GM18507 (cell line): ENCODE measurements at places on chromosomes 1 and 21.
A peak's percentile ranks its signal among the peaks of the same experiment; 100 is the strongest.

DNA sequence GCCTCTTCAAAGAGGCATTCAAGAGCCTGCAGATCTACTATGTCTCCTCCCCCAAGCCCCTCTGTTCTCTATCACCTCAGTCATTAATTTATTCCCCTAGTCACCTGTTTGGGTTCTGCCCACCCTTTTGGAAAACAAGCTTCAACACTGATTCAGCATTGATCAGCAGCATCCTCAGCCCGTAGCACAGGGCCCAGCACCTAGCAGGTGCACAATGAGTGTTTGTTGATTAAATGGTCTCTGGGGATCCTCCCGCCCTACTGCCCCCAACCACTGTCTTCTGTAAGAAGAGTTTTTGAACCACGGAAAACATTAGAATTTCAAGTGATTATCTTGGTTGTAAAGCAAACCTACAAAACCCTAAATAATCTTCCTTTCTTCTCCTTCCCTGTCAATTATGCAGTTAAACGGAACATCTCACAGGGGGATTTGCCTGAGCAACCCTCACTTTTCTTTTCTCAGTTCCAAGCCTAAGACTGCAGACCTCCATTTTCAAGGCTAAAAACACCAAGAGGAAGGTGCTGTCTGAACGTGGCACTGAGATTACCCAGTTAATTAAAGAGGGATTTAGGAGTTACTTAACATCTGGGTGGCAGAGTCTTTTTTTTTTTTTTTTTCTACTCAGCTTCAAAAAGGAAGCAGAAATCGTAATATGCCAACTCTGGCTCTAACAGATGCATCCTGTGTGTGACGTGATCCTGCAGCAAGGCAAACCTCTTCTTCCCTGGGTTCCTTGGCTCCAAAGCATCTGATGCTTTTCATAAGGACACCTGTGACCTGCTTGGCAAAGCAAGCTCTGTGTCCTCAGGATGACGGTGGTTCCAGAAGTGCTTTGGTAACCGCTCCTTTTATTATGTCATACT lies 163.0 kb downstream of the KAZN start:
- DNase-seq: no peak

GRCh38 chr1:44827197-44828002 lies 15.7 kb downstream of the PTCH2 start:
- no peak for DNase-seq

DNA sequence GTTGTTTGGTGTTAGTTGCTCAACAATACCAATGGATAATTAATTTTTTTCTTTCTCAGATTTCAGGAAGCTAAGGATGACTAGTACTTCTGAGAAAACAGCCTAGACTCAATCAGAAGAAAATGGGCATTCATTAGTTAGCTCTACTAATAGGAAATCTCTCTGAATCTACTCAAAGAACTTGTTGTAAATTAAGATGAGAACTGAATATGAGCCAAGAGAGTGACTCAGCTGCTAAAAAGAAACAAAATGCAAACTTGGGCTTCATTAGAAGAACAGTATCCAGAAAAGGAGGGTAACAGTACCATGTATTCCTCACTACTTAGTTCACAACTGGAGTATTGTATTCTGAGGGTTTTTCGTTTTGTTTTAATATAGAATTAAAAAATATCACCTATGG lies 12.5 kb downstream of the FOXJ3 start:
- no peak for DNase-seq

DNA sequence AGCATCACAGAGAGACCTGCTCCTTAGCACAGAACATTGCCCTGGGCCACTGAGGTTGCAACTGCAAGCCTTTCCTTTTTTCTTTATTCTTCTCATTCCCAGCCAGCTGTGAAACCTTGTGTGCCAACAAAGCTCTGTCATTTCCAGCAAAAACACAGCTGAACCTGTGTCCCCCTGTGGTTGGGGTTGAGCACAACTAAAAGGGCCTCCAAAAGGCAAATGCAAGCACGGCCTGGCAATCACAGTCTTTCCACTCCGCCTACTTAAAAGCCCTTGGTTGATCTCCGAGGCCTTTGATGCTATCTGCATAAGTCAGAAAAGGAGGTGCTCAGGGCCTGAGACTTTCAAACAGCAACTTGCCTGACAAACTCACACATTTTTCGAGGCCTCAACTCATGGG lies 32.7 kb downstream of the SUSD4 start:
- DNase-seq: no peak

- no peak for DNase-seq
Observed at GRCh38 chr21:35366394-35367080, 317.4 kb upstream of the RUNX1 start.

DNA sequence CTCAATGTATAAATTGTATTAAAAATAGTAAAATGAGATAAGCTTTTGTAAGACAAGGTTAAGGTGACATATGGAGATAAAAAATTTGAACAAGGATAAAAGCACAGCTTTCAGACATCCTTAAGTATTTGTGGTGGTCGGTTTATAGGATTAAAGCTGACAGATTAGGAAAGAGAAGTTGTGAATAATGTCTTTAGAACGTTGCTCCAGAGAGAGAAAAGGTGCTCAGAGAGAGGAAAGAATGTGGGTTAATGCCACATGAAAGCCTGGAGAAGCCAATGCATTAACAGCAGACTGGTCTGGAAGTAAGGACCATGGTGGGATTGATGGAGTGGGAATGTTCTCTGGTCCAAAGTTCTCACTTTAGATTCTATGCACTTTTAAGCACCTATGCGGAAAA lies 44.8 kb downstream of the ATP6V1G3 start:
- DNase-seq: no peak

DNA sequence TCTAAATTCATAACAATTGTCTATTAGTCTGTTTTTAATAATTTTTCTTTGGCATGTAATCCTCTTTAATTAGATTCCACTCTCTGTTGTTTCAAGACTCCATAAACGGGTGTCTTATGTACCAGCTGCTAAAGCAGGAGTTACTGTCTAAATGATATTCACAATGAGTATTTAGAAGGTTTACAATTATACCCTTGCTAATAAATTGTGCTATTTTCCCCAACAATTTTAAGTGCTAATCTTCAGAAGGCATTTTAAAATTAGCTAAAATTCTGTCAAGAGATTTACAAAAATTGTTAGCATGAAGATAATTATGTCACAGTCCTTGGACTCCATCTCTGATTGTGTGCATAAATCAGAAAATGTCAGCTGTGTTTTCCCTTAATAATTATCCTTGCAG lies 83.7 kb downstream of the DPYD start:
- DNase-seq: no peak

DNA sequence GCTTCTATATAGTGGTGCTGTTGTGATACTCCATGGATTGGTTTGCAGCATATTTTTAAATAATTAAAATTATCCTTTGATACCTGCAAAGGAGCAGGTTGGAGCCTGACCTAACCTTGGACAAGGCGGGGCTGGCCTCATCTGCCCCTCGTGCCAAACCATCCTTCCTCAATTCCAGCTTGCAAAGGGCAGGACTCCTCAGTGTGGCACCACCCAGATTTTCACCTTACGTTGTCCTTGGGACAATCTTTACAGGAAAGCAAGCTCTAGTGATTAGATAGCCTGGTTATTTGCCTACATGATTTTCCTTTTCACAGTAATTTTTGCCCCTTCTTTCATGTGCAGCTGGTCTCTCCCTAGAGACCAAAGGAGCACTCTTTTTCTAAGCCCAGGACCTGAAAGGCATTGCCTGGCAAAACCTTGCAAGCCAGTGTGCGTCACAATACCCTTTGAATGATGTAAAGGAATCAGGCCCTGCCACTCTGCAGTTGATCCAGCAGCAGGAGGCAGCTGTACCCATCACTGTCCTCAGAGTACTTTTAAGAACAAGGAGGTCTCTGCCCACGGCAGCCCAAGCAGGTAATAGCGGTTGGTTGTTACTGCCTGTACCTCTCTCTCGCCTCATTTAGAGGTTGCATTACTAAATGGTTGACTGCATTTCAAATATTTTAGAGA lies 99.4 kb downstream of the ADSS2 start:
- no peak for DNase-seq

DNA sequence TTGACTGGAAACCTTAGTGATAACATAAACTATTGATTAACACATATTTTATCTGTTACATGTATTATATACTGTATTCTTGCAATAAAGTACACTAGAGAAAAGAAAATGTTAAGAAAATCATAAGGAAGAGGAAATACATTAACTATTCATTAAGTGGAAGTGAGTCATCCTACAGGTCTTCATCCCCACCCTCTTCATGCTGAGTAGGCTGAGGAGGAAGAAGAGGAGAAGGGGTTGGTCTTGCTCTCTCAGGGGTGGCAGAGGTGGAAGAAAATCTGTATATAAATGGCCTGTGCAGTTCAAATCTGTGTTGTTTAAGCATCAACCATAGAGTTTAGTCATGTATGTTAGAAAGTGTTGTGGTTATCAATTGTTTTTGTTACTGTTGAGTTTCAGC lies 66.1 kb upstream of the CHODL start:
- DNase-seq: no peak

DNA sequence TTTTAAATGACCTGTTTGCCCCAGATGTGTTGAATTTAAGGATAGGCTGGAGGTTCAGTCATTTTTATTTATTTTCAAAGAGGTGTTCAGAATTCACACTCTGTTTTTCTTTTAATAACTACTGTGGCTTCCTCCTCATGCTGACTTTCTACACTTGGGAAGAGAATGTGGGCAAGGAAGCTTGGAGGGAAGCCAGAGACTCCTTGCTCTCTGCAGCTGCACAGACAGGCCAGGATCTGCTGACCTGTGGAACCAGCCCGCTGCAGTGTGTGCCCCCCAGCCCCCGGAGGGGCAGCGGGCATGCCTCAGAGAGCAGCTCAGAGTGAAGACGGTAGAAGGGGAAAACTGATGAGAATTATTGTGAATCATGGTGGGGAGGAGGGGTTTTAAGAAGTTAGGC lies 16.9 kb downstream of the MGST3 start:
- DNase-seq: no peak

GRCh38 chr1:56803561-56804156 lies 15.5 kb downstream of the FYB2 start:
- DNase-seq: no peak

- no peak for DNase-seq
Observed at GRCh38 chr1:41631971-41632370, 147.5 kb upstream of the EDN2 start.

DNA sequence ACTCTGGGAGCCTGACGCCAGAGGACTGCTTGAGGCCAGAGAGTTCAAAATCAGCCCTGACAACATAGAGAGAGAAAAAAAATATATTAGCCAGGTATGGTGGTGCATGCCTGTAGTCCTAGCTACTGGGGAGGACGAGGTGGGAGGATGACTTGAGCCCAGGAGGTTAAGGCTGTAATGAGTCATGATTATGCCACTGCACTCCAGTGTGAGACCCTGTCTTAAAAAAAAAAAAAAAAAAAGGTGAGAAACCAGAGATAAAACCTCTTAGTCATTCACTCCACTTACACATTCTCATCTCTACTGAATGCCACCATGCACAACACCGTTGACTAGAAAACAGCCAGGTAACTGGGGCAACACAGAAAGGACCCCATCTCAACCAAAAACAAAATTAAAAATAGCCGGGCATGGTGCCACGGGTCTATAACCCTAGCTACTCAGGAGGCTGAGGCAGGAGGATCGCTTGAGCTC lies 178.1 kb downstream of the SLC45A1 start:
- no peak for DNase-seq

DNA sequence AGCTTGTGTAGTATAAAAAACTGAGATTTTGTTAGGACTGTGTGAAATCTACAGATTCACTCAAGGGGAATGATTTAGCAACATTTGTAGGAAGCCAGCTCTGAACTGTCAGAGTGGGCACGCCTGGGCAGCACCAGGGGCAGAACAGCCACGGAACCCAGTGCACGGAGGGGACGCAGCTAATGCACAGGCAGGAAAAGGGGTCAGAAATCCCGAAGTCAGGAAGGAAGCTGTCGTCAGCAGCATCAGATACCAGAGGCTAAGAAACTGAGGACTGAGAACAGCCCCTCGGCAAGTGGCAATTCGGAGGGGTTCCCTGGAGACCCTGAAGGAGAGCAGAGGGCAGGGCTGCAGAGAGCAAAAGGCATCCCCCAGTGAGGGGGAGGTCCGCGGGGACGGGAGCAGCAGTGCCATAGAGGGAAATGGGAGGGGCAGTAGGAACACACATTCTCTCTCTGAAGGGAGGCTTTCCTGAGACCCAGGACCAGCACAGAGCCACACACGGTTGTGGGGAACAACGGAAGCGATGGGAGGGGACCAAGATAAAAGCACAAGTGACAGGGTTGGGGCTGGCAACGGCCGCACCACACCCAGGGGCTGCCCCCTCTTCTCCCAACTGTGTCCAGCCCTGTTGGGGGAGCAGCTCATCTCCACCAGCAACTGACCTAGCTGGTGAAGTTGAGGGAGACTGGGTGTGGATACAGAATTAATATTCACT lies 12.7 kb downstream of the UBE2J2 start:
- DNase-seq: no peak

- no peak for DNase-seq
Observed at GRCh38 chr1:234413990-234414389, 40.7 kb downstream of the COA6 start.

- DNase-seq: no peak
Observed at GRCh38 chr1:155127967-155128754, 485 bp downstream of the EFNA1 start.

DNA sequence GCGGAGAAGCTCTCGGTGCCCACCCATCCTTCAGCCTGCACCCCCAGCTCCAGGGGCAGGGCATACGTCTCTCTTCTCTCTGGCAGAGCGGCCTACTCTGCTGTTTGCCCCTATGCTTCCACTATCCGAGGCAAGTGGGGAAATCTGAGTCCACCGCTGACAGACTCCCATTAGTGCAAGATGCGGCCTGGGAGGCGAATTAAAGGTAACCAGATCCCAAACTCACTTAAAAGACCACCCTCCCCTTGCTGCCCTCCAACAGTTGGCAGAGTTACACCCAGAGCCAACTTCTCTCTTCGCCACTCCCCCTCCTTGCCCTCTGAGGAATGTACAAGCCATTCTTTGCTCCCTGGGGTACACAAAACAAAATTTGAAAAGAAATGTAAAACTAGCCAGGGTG lies 6.4 kb downstream of the FOXD3 start:
- no peak for DNase-seq

GRCh38 chr1:197783510-197783948 lies 8.2 kb upstream of the DENND1B start:
- no peak for DNase-seq

GRCh38 chr1:207499573-207499972 lies 3.6 kb downstream of the CR1 start:
- DNase-seq: peak; percentile 20

DNA sequence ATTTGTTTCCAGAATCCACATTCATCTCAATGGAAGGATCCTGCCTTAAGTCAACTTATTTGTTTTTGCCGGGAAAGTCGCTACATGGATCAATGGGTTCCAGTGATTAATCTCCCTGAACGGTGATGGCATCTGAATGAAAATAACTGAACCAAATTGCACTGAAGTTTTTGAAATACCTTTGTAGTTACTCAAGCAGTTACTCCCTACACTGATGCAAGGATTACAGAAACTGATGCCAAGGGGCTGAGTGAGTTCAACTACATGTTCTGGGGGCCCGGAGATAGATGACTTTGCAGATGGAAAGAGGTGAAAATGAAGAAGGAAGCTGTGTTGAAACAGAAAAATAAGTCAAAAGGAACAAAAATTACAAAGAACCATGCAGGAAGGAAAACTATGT lies 2.6 kb downstream of the GADD45A start:
- DNase-seq: no peak
